ENCODE measurements at places on chromosomes 16 and 17.
A peak's percentile ranks its signal among the peaks of the same experiment; 100 is the strongest.

- DNase-seq: no peak
Observed at GRCh38 chr17:79917902-79918484, 78.8 kb upstream of the CBX4 start.

GRCh38 chr17:27348196-27348595, 54.3 kb downstream of the WSB1 start:
- no peak for DNase-seq

- DNase-seq: no peak
Observed at GRCh38 chr17:65027305-65027704, 29.2 kb downstream of the GNA13 start.

GRCh38 chr17:79811011-79811867, 14.4 kb upstream of the CBX8 start:
- peak; percentile 67 for DNase-seq

- DNase-seq: no peak
Observed at GRCh38 chr17:42772945-42773289, 332 bp upstream of the VPS25 start.

DNA sequence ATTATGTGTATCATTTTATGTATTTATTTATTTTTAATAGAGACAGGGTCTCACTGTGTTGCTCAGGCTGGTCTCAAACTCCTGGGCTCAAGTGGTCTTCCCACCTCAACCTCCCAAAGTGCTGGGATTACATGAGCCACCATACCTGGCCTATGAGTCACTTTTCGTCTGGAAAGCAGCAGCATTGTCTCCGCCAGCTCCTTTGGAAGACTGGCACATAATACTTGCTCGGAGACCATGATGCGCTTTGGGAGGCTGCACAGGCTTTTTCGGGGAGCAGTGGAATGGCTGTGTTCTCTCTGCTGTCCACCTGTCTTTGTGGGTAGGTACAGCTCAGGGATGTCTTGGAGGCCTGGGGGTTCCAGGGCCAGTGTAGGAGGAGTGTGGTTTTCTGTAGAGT, 102.2 kb downstream of the AATF start:
- no peak for DNase-seq

DNA sequence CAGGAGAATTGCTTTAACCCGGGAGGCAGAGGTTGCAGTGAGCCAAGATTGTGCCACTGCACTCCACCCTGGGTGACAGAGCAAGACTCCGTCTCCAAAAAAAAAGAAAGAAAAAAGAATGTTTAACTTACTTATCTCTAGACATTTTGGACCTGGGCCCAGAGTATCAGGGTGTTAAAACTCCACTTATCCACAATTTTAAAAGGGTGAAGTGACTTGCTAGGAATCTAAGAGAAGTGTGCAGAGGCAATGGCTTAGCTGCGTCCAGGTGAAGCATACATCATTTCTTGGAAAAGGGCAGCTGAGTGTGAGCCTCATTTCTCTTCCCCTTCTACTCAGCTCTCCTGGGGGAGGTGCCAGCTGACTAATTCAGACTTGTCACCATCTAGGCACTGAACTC, 25.1 kb downstream of the ALDH3A2 start:
- no peak for DNase-seq

DNA sequence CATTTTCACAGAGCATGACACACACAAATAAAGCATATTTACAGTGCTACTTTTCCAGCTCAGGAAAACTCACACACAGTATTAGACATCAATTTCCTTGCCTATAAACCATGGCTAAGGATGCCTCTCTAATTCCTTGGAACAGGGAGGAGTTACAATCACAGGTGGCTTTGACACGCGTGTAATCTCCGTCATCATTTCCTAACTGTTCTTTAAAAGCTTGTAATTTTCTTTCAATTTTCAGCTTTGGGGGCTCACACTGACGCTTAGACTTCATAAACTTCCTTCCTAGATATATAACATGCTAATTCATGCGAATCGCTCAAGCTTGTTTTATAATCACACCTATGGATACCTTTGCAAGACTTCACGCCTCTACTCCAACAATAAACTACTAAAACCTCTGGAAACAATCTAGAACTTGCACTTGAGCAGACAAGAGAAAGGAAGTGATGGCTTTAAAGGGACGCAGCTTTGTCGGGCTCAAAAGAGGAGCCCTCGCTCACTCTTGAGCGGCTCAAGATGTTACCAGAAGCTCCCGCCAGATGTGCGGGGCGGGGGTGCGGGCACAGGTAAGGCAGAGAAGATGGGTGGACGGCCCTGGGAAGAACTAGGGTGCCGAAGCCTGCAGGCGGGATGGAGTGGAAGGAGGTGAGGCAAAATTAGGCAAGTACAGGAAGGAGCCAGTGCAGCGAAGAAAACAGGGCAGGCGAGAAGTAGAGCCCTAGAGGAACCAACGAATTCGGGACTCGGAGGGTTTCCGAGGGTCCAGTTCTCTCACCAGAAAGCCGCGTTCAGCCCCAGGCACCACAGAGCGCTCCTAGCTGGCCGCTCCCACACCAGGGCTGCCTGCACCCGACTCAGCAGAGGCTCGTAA, 631 bp downstream of the RETREG3 start:
- no peak for DNase-seq

DNA sequence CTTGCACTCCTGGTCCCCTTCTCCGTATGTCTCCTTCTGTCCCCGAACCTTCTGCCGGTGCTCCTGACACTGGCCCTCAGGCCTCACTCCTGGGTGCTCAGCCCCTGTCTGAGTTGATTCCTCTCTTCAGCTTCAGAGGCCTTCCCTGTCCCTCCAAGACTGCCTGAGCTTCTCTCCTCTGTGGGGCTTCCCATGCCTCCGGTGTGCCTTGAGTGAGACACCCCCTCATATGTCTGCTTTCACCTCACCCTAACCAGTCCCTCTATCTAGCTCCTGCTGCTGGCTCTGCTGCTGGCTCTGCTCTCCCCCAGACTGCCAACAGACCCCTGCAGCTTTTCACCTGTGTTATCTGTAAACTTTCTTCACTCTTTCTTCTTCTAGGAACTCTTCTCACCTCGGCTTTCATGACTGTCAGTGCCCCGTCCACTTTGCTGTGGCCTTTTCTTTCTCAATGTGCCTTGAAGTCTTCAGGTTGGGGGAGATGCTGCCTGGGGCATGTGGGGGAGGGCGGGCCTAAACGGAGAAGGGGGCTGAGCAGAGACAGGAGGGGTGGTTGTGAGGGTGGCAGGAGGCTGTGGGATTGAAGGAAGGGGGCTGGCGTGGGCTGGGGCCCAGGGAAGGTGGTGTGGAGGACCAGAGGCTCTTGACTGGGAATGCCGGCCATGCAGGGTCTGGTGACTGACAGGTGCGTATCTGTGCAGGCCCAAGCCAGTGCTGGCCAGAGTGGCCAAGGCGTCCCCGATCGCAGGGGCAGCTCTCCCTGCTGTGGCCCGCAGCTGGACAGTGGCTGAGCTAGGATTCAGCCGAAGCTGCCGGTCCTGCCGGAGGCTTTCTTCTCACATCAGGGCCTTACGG, 81.3 kb downstream of the METRNL start:
- no peak for DNase-seq

GRCh38 chr17:47989700-47990099, 18.8 kb downstream of the CDK5RAP3 start:
- no peak for DNase-seq

DNA sequence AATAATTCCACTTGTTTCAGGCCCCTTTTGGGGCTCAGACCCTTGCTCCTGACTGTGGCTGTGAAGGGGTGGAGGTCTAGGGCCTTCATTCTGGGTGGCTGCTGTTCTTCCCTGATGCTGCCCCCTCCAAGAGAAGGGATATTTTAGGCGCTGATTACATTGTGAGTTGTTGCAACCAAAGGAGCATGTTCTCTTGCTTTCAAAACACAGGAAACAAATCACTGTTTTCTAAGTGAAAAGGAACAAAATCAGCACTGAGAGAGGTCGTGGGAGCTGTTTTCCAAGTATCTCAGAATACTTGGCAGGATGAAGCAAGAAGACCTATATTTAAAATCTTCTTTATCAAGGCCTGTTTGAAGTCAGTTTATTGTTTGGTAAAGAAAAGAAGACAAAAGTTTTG, 25.3 kb upstream of the SEC14L1 start:
- DNase-seq: no peak

- no peak for DNase-seq
Observed at GRCh38 chr17:80737106-80738019, 192.7 kb downstream of the RPTOR start.

DNA sequence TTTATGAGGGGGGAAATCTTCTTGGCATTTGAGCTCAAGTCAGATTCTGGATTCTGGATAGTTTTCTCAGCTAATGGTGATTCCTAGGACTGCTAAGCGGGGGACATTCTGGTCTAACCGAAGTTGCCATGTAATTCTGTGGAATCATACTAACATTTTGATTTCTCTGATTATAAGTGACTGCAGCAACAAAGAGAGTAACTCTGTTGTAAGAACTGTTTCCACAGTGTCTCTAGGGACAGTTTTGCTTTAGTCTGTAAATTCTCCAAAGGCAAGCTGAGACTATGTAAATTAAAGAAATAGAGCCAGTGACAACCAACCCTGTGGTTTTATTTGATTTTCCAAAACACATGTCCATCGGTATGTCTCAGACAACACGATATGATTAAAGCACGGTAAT, 286.2 kb downstream of the IRX3 start:
- no peak for DNase-seq

GRCh38 chr17:921161-921560, 58.4 kb downstream of the NXN start:
- no peak for DNase-seq

DNA sequence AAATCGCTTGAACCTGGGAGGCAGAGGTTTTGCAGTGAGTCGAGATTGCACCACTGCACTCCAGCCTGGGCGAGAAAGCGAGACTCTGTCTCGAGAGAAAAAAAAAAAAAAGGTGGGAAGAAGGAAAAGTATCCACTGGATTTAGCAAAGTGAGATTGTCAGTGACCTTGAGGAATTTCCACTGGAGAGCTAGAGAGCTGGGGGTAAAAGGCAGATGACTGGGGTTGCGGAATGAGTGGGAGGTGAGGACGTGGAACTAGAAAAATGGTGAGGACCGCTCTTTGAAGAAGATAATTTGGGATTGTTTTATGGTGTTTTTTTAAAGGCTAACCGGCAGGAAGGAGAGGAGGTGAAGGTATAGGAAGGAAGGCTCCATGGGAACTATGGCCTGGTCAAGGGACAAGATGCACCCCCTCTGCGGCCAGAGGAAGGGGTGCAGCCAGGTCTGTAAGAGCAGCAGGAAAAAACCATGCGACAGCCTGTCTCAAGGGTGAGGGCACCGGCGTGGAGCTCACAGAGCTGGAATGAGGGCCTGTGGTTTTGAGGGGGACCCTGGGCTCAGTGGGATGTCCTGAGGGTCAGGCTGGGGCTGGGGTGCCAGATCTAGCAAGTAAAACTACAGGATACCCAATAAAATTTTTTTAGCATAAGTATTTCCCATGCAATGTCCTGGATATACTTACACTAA, 694 bp upstream of the MLST8 start:
- no peak for DNase-seq

- DNase-seq: no peak
Observed at GRCh38 chr16:24755201-24755874, 25.9 kb downstream of the TNRC6A start.

DNA sequence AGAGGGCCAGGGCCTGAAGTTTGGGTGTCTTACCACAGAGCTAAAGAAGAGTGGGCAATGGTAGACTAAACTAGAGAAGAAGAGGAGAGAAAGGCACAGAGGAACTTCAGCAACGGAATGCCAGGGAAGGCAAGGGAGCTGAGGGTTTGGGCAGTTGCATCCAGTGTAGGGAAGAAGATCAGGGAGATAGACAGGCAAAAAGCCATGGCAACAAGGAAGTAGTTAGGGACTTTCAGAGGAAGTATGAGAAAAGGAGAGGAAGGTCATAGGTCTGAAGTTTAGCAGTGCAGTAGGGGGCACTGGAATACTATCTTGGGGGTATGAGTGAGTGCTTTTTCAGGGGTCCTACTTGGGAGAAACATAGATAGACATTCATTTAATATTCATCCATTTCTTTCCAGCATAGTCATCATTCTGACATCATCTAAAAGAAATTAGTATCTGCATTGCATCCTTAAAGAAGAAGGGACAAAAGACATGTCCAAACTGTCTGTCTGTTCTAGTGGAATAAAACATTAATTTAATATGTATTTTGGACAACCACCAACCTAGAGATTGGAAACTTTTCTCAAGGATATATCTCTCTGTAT, 2.2 kb upstream of the NF1 start:
- no peak for DNase-seq

- no peak for DNase-seq
Observed at GRCh38 chr17:39276113-39276512, 50.4 kb upstream of the STAC2 start.

- DNase-seq: peak; percentile 87
Observed at GRCh38 chr17:50783193-50783660, 15.9 kb upstream of the ANKRD40CL start.

GRCh38 chr17:61722398-61722797, 131.4 kb upstream of the NACA2 start:
- DNase-seq: no peak

DNA sequence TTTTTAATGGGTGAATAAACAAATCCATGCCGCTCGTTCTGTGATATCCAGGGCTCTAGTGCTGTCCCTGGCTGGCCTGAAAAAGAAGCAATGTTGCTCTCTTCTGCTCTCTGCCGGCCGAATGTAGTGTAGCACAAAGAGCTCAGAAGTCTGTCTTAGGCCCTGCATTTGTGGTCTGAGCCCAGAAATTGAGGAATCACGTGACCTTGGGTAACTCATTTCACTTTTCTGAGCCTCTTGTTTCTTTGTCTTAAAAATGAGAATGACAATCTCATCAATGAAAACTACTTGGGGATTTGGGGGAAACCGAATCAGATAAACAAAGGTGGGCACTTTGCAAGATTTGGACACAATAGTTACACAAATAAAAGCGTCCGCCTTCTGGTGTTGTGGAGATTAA, 381.6 kb upstream of the ASIC2 start:
- peak; percentile 47 for DNase-seq

GRCh38 chr17:43224146-43224705, 4.2 kb downstream of the CCDC200 start:
- DNase-seq: no peak

DNA sequence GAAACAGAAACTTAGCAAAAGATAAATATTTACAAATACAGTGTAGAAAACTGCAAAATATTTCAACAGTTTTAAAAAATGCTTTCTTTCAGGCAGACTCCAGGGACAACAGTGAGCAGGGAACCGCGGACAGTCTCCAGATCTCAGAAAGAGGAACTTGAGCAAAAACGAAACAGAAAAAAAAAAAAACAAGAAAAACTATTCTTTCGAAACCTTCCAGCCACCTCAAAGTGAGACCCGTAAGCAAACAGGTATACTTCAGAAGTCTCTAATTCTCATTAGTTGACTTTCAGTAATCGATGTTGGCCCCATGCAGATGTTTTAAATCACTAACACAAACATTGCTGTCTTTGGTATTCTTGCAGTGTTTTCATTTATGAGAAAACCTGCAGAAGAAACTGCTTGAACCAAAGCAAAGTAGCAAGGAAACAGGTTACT, 15.7 kb upstream of the CCL1 start:
- DNase-seq: no peak

DNA sequence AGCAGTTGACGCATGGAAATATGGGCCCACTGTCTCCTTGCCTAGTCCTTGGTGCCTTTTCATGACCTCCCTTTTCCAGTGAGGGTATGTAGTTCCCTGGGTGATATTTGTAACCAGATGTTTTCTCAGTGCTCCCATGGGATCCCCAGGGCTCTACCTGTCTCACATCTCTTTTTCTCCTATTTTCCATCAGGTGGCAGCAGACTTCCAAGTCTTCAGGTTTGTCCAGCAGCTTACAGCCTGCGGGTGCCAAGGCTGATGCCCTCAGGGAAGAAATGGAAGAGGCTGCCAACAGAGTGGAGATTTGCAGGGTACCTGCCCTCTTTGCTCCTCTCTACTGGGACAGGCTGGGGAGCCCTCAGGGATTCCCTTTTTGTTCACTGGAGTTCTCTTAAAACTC, 89.1 kb downstream of the ELAC2 start:
- no peak for DNase-seq
